ENCODE measurements at places on chromosomes 2 and 18.

- no peak for DNase-seq
These were observed 13.5 kb downstream of the ALPK2 start for GRCh38 chr18:58615140-58616132.

GRCh38 chr2:223928113-223929006 lies 16.8 kb downstream of the WDFY1 start:
- no peak for DNase-seq

- no peak for DNase-seq
These were observed 54.2 kb upstream of the ZSWIM2 start for GRCh38 chr2:186903216-186903615.

GRCh38 chr2:61969376-61969775 lies 63.9 kb downstream of the COMMD1 start:
- DNase-seq: no peak

- DNase-seq: no peak
These were observed 10.7 kb downstream of the OSBPL6 start for GRCh38 chr2:178204977-178205376.

GRCh38 chr2:135667045-135667444 lies 74.6 kb upstream of the UBXN4 start:
- DNase-seq: no peak

- DNase-seq: no peak
These were observed 22.7 kb downstream of the CYP20A1 start for GRCh38 chr2:203261326-203262159.

DNA sequence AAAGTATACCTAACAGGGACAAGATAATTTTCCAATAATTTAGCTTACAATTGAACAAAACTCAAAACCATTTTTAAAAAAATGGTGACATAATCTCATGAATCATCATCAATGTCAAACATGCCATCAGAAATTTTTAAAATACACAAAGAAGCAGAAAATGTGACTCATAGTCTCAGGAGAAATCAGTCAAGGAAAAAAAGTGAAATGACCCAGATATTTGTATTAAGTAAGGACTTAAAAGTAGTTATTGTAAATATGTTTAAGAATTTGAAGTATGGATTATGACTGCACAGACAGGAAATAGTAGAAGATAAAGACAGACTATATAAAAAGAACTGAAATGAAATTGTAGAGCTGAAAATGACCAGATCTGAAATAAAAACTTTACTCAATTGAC lies 473.9 kb upstream of the SYT4 start:
- DNase-seq: no peak

- DNase-seq: peak; percentile 12
These were observed 961 bp upstream of the SLC40A1 start for GRCh38 chr2:189581354-189582139.

DNA sequence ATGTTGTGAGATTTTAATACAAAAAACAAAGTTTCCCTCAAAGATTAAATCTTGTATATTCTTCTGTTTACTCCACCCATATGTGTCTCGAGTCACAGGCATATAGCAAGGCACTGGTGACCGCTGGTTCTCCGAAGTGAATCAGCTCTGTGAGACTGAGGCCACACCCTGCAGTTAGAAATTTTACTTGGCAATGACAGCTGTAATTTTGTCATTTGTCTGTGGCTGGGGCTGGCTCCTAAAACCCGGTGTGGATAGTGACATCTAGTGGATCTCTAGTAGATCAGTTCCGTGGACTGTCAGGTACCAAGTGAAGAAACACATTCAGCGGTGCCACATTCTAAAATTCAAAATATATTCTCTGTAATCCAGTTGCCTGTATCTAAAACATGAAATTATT lies 278.0 kb downstream of the NEDD4L start:
- DNase-seq: no peak

DNA sequence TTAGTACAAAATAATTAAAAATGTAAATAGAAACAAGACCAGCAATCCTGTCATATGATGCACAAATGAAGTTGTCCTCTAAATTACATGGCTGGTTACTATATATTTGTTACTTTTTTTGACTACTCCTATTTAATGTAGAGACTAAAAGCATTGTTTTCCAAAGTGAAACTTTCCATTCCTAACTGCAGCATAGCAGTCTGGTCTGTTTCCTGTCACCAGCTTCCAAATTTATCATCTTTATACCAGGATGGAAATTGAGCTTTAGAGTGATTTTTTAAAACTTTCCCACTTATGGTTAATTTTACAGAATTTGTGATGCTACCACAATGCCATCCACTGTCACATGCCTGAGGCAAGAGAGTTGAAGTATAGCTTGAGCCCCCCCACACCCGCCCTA lies 33.5 kb upstream of the RAB27B start:
- no peak for DNase-seq

GRCh38 chr2:25416674-25417073 lies 74.9 kb upstream of the DNMT3A start:
- DNase-seq: no peak

GRCh38 chr18:31669541-31669940 lies 14.8 kb downstream of the B4GALT6 start:
- DNase-seq: no peak

DNA sequence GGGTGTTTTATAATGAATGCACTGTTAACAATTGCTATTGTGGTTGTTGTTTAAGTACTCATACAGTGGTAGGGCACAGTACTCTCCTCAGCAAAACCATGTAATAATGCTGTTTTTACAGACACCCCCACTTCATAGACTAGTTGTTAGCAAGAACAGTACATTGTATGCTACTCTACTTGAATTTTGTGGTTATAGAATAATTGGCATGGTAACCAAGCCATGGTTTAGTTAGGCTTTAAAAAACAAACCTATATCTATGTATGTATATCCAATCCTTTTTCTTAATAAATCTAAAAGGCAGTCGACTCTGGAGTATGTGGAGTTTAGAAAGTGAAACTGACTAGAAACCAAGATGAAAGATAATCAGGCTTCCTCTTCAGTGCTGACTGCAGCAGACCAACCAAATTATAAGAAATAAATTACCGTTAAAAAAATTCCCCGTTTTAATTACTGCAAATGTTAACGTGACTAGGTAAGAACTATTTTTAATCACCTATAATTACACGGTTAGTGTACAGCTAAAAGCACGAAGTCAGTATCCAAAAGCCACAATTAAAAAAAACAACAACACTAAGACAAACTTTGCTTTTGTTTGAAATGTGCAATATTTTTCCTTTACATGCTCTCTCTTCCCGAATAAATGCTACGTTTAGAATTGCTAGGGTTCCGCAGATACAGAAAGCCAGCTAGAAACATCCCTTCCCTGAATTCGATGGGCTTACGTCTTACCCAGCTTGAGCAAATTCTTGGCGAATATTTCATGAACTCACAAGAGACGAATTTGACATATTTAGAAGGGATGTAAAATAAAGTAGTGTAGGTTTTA lies 113.3 kb upstream of the SERTAD2 start:
- DNase-seq: no peak

DNA sequence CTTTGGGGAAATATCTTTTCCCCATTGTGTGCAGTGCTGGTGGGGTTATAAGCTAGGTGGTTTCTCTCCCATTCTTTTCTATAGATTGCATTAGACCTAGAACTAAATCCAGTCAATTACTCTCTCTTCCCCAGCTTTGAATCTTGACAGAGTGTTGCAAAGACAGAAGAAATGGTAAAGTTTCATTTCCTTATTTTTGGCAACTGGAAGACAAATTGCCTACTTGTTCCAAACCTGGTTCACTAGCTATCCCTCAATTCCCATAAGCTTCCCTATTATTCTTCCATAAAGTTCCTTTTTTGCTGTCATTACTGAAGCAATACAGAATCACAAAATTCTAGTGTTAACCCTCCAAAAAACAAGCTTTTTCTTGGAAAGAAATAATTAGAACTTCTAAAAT lies 94.0 kb upstream of the ITGA4 start:
- DNase-seq: no peak

- DNase-seq: no peak
These were observed 58.7 kb downstream of the CD226 start for GRCh38 chr18:69889009-69889408.

GRCh38 chr2:120456867-120457266 lies 110.9 kb downstream of the INHBB start:
- no peak for DNase-seq

DNA sequence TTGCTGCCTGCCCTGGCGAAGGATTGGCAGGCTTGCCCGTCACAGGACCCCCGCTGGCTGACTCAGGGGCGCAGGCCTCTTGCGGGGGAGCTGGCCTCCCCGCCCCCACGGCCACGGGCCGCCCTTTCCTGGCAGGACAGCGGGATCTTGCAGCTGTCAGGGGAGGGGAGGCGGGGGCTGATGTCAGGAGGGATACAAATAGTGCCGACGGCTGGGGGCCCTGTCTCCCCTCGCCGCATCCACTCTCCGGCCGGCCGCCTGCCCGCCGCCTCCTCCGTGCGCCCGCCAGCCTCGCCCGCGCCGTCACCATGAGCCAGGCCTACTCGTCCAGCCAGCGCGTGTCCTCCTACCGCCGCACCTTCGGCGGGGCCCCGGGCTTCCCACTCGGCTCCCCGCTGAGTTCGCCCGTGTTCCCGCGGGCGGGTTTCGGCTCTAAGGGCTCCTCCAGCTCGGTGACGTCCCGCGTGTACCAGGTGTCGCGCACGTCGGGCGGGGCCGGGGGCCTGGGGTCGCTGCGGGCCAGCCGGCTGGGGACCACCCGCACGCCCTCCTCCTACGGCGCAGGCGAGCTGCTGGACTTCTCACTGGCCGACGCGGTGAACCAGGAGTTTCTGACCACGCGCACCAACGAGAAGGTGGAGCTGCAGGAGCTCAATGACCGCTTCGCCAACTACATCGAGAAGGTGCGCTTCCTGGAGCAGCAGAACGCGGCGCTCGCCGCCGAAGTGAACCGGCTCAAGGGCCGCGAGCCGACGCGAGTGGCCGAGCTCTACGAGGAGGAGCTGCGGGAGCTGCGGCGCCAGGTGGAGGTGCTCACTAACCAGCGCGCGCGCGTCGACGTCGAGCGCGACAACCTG lies at the start of gene DES:
Gene DES, plus strand, starts transcription at position 223 of the 857 bp plus-strand sequence. Its CDS starts 86 bp downstream, at position 309.
- no peak for DNase-seq

DNA sequence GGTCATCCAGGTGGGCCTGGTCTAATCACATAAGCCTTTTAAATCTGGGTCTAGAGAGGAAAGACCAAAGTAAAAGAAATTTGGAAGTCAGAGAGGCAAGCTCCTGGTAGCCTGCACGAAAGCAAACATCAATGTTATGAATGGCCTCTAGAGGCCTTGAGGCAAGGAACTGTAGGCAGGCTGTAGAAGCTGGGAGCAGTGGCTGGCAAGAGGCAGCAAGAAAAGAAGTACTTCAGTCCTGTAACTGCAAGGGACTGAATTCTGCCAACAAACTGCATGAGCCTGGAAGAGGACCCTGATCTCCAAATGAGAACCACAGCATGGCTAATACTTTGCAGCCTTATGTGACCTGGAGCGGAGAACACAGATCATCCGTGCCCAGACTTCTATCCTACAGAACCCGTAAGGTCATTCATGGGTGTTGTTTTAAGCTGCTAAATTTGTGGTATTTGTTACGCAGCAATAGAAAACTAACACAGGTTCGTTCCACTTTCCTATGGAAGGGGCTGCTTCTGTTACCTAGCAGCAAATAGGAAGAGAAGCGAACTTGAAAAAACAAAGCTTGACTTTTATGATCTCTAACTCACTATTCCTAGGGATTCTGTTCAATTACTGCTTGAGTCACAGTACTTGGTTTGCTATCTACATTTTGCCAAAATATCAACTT lies 1.2 kb downstream of the IMMT start:
- DNase-seq: no peak

DNA sequence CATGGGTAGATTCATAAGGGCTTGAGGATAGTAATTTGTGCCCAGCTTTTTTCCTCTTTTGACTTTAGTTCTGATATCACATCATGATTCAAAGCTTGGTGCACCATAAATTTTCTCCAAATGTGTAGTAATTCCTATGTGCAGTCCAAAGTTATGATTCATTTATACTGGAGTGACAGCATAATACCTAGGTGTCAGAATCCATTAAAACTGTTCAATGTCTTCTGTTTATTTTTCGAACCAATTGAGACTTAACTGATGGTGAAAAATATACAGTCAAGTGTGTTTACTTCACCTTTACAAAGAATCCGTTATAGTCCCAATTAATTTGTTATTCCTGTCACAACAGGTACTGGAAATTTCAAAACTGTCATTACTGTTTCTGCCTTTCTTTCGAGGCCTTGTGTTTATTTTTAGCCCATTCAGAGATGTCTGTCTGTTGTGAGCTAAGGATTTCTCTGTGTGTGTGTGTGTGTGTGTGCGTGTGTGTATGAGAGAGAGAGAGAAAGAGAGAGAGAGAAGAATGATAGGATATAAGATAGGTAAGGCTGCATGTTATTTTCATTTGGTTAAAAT lies 389.7 kb upstream of the ATP5MC3 start:
- no peak for DNase-seq

DNA sequence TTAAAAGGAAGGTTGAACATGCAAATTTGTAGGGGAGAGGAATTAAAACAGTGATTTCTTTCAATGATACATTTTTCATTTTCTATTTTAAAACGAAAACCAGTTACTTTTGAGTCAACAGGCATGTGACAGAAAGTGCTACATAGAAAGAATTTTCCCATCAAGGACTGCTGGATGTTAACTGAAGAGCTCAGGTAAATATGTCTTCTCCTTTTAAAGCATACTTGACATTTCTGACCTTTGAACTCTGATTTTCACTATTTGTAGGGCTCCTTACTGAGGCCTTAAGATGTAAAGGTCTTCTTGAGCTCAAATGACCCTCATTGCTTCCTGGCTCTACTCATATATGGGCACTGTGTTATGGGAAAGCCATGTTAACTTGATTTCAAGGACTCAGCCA lies 32.4 kb downstream of the FIGN start:
- no peak for DNase-seq

DNA sequence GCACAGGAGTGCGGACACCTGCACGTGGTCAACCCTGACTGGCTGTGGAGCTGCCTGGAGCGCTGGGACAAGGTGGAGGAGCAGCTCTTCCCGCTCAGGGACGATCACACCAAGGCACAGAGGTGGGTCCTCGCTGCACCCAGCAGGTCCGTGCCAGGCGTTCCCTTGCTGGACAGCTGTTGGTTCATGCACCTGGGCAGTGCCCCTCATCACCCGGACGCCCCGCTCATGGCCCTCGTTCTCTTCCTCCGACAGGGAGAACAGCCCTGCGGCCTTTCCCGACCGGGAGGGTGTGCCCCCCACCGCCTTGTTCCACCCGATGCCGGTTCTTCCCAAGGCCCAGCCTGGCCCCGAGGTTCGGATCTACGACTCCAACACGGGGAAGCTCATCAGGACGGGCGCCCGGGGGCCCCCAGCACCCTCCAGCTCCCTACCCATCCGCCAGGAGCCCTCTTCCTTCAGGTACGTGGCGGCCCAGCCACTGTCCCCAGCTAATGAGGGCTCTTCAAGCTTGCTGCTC lies 38.0 kb downstream of the CTDP1 start:
- DNase-seq: no peak

GRCh38 chr2:151401149-151401548 lies 8.6 kb upstream of the RIF1 start:
- no peak for DNase-seq

Measured in neuronal stem cell (in vitro differentiated cells).